CD8-positive, alpha-beta T cell (primary cell): ENCODE measurements at places on chromosomes 7 and 10.

- no peak for DNase-seq
Observed at GRCh38 chr7:151252961-151253711, 4.6 kb upstream of the SMARCD3 start.

DNA sequence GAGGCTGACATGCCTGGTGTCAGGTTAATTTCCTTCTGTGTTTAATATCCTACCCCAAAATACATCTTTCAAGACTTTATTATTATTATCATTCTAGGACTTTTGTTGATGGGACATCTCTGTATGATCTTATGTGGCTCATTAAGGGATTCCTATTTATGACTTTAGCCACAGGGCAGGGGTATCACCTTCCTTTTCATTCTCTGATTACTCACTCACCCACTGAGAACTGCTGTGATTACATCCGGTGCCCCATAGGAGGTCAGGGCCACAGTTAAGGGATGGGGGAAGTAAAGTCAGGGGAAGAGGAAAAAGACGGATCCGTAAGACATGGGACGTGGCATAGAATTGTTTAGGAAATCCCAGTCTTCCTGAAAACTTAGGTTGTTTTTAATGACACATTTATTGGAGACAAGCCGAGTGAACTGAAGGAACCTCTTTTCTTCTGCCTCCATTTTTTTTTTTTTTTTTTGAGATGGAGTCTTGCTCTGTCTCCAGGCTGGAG lies 61.0 kb upstream of the PITRM1 start:
- no peak for DNase-seq

DNA sequence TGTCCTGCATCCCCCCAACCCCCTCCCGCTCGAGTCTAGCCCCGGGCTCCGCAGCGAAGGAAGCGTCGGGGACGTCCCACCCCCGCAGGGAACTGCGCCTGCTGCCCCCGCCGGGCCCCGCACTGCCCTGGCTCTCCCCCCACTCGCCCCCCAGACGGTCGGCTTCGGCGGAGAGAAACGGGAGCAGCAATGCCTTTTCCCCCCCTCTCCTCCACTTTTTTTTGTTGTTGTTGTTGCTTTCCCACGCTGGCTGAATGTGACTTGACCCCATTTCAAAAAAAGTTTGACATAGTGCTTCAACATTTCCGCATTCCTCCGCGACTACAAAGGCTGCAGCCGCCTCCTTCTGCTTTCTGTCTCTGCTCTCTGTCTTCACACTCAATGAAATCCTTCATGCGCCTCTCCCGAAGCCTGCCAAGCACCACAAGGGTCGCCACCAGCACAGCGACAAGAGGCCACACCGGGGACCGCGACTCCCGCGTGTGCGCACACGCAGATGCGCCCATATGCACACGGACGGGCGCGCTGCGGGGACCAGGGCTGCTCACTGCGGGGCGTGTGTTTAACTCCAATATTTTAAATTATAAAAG lies 1.0 kb downstream of the CDK6 start:
- peak; percentile 63 for DNase-seq

- DNase-seq = peak; percentile 89
Observed at GRCh38 chr10:104353325-104354048, at the start of gene CFAP58. Gene CFAP58 (plus strand): TSS chr10:104353833. CDS start chr10:104353898, 65 bp downstream.

DNA sequence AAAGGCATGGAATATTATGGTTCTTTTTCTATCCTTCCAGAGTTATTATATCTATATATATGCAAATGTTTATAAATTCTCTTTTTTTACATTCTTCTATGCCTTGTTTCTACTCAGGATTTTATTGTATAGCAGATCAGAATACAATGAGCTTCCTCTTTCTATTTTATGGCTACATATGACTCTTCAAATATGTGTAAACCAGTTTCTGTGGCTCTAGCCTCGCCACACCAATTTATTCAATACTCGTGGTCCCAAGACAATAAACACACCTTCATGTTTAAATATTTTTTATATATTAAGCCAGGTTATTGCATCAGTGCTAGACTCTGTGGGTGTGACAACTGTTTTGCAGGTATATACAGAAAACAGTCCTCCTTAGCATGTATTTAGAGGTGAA lies 237.5 kb upstream of the MKLN1 start:
- no peak for DNase-seq

DNA sequence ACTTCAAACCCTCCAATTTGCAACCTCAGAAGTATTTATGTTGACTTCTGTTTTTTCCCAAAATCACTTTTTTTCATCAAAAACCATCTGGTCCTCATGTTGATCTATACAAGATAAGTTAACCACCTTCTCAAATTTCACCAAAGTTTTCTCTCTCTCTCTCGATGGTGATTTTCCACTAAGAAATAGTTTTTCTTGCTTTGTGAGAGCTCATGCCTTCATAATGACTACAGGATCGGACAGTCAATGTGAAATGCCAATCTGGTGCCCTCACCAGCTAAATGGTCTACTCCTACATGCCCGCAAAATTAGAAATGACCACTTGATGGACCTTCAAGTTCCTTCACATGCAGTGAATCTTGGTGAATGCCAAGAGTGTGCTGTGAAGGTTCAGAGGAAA lies 40.4 kb downstream of the CNNM1 start:
- no peak for DNase-seq

DNA sequence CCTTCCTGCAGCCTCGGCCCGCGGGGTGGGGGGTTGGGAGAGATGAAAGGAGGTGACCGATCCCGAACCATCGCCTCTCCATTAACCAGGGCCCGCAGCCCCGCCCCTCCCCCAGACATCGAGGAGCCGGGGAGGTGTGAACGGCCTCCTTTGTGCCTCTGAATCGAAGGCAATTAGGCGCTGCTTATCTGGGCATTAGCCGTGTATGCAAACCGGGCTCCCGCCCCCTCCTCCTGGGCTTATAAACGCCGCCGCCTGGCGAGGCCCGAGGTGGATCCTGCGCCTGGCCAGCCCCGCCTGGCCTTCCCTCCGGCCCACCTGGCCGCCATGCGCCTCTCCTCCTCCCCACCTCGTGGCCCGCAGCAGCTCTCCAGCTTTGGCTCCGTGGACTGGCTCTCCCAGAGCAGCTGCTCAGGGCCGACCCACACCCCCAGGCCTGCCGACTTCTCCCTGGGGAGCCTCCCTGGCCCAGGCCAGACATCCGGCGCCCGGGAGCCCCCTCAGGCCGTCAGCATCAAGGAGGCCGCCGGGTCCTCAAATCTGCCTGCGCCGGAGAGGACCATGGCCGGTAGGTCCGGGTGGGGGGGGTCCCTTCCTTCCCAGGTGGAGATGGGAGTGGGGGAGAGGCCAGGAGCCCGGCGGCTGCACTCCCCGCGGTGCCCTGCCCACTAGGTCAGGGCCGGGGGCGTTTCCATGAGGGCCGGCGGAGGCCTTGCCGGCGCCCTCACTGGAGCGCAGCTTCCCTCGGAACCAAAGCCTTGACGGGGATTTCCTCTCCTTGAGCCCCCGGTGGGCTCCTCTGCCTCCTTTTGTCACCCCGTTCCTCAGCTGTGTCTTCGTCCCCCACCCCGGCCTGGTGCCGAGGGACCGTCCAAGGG lies at the start of gene VENTX:
Gene VENTX, plus strand, starts transcription at position 268 of the 878 bp plus-strand sequence. Its CDS starts 60 bp downstream, at position 328.
- no peak for DNase-seq

- no peak for DNase-seq
Observed at GRCh38 chr7:30585675-30586074, 9.0 kb upstream of the GARS1 start.

GRCh38 chr7:79933144-79933543 lies 201.5 kb upstream of the GNAI1 start:
- no peak for DNase-seq

GRCh38 chr7:130909161-130909836 lies 175.3 kb upstream of the KLF14 start:
- DNase-seq = no peak

DNA sequence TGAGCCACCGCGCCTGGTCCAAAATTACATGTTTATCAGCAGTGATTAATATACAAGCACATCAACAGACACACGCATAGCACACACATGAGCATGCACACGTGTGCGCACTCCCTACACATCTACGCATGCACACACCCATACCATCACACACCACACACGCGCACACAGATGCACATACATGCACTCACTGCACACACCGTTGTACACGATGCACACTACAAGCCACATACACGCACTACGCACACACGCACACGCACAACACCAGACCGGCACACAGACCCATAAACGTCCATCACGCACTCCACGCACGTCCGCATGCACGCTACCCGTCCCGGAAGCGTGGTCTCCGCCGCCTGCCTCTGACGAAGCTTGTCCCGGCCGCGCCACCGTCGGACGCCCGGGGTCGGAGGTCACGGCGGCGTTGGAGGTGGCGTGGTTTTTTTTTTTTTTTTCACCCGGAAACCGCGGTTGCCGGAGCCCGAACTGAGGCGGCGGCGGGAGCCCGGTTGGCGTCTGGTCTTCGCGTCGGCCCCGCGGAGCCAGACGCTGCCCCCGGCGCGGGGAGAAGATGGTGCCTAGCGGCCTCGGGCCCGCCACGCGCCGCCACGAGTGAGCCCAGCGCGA lies at the start of gene TMEM248:
Gene TMEM248, plus strand, starts transcription at position 457 of the 627 bp plus-strand sequence. CDS start 20,641 bp downstream, outside the sequence.
- DNase-seq = peak; percentile 90

DNA sequence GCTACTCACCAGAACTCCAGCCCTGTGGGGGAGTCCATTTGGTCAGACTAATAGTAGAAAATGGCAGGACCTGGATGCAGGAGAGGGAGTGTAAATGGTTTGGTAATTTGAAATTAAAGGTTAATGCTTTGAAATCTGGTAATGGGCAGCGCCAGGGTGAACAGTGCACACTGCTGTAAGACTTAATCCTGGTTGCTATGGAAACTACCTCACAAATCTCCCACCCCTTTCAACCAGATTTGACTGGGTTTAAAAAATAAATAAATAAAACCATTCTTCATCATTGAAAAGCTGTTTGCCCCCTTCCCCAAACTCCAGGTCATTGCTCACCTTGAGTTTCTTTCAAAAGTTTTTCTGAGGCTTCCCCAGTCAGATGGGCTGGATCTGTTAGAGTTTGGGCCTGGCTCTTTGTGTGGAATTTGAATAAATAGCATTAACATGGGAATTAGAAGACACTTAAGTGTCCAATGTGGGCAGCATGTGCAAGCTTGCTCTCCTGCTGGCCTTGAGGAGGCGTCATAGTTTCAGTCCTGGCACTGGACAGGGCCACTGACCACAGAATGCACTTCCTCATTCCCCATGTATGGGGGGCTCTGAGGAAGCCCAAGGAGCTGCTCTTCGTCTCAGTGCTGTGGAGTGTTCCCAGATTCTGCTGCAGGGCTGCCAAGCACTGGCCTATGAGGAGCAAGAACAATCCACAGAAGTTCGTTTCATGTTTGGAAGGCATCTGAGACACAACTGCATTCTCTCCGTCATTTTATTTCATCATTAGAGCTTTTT lies 90.7 kb downstream of the LRRC4 start:
- DNase-seq = no peak

DNA sequence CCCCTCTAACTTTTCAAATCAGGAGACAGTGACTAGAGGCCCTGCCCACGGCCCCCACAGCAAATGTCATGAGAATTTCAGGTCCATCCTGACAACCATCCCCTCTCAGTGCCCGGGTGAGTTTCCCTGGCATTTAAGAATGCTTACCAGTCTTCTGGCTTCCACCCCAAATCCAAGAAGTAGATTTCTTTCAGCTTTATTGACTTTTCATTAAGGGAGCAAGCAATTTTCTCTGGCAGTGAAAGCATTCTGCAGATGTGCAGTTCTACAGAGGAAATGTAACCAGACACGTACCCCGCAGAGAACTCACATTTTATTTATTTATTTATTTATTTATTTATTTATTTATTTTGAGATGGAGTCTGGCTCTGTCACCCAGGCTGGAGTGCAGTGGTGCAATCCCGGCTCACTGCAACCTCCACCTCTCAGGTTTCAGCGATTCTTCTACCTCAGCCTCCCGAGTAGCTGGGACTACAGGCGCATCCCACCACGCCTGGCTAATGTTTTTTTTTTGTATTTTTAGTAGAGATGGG lies 120.9 kb upstream of the KCTD7 start:
- DNase-seq = no peak
